Stimulated activated naive B cell treated with anti-CD40 and anti-IgM and Interleukin-4, amounts not matched to agents 10 μg/mL and 1 μg/mL and 100 μg/mL, for 72 hours (primary cell): ENCODE measurements at places on chromosomes 7 and 10.

DNA sequence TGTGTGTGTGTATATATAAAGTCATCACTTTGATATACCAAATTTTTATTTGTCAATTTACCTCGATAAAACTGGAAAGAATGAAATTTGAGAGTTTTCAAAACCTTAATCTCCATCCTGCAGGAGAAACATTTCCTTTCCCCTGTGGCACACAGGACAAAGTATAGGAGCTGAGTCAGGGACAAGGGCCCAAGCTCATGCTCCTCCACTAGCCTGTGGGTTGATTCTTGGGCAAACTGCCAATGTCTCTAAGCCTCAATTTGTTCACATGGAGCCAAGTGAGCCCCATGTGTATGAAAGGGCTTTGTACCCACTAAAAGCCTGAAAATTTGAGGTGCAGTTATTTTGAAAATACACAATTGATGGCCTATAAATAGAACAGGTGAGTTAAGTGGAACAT is 60.3 kb upstream of the IL6 start:
- no peak for DNase-seq

DNA sequence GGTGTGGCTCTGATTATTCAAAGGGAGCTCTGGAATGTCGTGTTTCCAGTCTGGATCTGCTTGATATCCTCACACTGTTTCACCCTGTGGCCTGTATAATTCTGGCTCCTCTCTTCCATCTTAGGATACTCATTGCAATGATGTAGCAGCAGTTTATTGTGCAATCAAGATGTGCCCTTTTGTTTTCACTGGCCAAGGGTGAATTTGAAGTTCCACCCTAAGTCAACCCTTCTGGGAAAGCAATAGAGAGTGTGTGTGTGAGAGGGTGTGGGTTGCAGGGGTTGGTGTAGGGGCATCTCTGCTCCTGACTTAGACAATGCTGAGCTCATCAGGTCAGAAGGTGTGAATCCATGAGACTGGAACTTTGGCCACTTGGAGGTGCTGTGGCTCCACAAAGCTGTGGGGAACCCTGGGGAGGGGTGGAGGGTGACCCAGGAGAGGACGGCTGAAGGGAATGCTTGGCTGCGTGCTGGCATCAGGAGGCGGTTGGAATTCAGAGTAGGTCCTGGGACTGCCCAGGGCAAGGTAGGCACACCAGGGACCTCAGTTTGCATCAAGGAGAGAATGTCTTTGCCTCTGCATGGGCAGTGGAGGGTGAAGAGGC is 118.0 kb upstream of the PRSS58 start:
- no peak for DNase-seq

- no peak for DNase-seq
Observed at GRCh38 chr10:78190051-78190825, 156.6 kb downstream of the RPS24 start.

GRCh38 chr7:48099781-48100180 is 10.7 kb downstream of the UPP1 start:
- DNase-seq = no peak

GRCh38 chr7:158265743-158266080 is 321.9 kb downstream of the PTPRN2 start:
- DNase-seq = no peak

DNA sequence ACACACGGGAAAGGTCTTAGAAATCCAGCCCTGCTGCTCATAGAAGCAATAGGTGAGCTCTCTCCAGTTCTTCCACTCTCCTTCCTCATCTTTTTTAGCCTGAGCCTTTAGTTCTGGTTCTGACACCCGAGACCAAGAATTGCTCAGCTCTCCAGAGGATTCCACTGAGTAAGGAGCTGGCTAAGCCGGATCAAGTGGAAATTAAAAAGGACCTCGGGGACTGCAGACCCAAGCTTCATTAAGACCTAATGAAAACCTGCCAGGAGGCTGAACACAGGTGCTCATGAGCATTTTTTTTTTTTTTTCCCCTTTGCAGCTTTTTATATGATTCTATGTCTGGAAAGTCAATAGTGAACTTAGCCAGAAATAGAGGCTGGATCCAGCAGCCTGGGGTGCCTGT is 1176.0 kb upstream of the AUTS2 start:
- DNase-seq = no peak

DNA sequence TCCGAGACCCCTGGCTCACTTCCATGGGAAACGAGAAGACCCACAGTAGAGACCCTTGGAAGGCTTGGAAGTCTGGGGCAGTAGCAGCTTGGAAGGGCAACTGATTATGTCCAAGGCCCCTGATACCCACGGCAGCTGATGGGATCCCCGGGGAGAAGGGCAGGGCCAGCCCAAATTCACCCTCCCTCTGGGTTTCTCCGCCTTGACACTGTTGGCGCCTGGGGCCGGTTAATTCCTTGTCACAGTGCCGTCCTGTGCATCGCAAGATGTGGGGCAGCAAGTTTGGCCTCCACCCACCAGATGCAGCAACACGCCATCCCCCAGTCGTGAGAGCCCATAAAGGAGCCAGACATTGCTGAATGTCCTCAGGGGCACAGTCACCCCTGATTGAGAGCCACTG is 89.2 kb downstream of the RGS10 start:
- DNase-seq = no peak

GRCh38 chr10:131635564-131636015 is 265.2 kb upstream of the PPP2R2D start:
- DNase-seq = no peak

- no peak for DNase-seq
Observed at GRCh38 chr7:55563596-55564325, 8.5 kb downstream of the VOPP1 start.

DNA sequence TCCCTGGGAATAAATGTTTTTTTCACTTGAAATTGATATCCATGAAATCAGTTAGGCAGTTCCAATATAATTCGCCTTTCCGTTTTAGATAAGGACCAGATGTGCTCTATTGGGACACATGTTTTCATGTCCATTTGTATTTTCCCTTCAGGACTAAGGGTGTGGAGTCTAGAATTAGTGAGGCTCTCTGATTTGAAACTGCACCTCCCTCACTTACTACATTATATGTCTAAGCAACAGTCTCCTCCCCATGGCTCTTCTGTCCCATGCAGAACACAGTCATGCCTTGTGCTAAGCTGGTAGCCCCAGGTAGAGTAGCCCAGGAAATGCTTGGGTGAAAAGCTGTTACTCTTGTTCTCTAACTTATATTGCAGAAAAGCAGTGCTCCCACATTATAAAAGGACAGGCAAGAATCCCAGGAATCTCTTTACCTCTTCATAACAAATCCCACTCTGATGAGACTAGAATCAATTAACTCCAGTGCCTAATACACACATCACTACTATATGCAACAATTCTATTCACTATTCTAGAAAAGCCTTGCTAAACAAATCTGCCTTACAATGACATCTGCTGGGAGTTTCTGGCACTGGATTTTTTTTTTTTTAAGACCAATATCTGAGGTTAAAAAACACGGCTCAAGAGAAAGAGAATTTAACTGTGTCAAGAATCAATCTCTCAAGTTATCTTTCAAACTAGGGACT is 293.9 kb downstream of the SNX13 start:
- no peak for DNase-seq

DNA sequence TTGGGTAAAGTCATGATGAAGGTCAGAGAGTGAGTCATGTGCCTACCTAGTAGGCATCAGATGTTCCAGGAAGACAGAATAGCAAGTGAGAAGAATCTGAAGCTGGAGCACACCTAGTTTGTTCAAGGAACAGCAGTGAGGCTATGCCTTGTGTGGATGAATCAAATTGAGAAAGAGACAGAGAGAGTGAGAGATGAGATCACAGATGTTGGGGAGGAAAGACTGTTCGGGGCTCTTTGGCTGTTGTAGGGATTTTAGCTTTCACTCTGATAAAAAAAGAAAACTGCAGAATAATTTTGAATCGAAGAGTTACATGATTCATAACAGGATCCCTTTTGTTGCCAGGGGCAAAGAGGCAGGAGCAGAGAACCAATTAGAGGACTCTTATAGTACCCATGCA is 6.3 kb downstream of the LIPF start:
- DNase-seq = no peak

GRCh38 chr10:123150271-123150985 is 2.5 kb downstream of the HMX2 start:
- DNase-seq = no peak

DNA sequence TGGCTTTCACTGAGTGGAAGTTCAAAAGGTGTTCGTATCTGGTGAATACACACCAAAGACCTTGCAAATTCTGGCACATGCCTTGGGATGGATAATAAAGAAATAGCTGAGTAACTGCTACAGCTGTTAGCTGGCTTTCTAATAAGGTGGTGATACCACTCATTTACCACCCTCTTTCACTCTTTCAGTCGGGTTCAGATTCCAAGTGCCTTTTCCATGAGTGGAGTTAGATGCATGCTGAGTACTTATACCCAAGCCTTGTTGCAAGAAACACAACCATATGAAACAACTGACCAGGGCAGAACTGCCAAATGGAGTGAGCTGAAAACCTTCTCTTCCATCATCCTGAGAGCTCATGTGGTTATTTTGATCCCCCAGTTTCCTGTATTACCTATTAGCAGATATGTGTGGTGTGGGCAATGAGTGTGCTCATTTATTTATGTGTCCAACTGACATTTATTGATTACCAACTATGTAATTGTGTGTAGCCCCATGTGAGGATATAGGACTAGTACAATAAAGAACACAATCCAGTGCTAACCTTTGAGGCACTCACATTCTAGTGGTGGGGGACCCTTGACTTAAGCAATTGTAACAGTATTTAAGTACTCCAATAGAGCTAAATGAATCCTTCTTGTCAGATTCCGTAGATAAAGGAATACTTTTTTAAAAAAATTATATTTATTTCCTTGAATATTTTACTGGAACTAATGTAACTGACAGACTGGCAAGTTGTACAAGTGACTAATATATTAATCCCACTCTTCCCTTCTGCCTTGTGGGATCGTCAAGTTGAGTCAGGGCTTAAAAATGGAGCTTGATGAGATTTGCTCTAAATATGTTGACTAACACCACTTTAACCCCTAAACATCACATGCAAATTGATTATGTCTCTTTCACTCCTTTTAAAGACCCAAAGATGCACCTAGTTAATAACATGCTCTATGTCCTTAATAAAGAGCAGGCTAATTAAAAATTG is 124.7 kb downstream of the ARID5B start:
- DNase-seq = no peak

DNA sequence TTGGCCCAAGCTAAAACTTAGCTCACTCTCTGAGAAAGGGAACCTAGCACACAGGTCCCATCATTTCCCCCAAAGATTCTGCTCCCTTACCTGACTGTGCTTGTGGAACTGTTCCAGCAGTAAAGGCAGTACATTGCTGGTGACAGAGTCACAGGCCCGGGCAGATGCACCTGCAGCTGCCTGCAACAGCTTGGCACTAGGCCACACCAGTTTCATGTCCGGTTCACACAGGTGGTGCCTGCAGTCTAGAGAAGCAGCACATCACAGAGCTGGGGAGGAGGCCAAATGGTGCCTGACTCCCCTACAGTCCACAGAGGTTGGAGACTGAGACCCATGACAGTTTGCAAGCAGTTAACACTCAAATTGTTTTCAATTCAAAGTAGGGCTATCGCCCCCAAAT is 22.2 kb downstream of the ZDHHC16 start:
- DNase-seq = no peak

- DNase-seq = no peak
Observed at GRCh38 chr7:78497728-78498427, 699.3 kb downstream of the PHTF2 start.

DNA sequence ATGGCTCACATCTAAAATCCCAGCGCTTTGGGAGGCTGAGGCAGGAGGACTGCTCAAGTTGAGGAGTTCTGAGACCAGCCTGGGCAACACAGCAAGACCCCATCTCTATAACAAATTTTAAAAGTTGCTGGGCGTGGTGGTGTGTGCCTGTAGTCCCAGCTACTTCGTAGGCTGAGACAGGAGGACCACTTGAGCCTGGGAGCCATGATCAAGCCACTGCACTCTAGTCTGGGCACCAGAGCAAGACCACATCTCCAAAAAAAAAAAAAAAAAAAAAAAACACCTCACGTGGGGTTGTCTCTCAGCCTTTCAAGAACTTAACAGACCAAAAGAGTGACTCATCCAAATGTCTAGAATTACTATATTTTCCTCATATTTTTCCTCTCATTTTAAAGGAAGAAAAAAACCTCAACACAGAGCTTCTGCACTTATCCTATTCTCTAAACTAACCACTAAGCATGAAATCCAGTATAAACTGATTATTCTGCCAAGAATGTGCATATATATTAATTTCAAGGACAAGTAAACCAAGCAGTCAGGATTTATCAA is 46.3 kb downstream of the CUL2 start:
- no peak for DNase-seq

DNA sequence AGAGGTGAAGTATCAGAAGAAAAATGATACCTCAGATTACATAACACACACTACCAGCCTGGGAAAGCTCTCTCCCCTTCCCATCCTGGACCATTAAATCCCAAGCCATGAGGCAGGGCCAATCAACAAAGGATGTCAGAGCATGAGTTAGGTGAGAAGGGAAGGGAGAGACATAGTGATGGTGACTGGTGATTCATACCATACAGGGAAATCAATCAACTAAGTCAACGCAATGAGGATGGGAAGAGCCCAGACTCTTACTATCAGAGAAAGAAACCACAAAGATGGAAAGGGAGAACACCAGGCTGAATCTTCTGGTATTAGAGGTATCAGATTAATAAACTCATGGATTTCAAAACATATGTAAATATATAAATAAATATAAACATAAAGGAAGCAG is 185.4 kb downstream of the KMT2E start:
- no peak for DNase-seq
